ENCODE measurements at places on chromosomes 2 and 18.

DNA sequence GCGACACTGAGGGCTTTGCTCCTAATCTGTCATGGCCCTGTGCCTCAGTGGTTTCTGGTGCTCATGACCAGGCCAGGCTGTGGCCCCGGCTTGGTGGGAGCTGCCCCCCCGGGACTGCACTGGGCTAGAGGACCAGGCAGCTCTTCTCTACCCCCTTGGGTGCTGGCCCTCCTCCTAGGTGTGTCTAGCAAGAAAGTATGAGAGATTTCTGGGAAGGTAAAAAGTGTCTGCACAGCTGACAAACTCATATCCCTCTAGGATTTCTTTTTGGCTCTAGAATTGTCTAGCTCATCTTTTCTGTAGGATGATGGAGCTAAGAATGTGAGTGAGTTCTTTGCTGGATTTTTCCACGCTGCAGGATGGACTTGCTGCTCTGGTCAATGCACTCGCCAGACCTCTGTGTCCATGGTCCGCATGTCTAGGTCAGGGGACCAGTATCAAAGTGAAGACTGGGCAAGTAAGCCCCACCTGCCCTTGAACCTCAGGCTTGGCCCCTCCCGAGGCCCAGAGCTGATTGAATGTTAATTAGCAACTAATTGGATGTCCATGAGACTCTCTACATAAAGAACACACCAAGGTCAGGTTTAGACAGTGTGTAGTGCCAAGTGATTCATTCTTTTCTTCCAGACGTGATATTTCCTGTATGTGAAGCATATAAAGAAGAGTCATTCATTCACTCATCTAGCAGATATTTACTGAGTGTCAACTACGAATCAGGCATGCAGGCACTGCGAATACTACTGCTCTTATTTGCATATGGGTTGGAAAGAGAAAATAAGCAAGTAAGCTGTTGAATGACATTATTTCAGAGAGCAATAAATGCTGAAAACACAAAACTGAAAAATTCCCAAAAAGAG, 15.6 kb upstream of the PSD4 start:
- no peak for DNase-seq

DNA sequence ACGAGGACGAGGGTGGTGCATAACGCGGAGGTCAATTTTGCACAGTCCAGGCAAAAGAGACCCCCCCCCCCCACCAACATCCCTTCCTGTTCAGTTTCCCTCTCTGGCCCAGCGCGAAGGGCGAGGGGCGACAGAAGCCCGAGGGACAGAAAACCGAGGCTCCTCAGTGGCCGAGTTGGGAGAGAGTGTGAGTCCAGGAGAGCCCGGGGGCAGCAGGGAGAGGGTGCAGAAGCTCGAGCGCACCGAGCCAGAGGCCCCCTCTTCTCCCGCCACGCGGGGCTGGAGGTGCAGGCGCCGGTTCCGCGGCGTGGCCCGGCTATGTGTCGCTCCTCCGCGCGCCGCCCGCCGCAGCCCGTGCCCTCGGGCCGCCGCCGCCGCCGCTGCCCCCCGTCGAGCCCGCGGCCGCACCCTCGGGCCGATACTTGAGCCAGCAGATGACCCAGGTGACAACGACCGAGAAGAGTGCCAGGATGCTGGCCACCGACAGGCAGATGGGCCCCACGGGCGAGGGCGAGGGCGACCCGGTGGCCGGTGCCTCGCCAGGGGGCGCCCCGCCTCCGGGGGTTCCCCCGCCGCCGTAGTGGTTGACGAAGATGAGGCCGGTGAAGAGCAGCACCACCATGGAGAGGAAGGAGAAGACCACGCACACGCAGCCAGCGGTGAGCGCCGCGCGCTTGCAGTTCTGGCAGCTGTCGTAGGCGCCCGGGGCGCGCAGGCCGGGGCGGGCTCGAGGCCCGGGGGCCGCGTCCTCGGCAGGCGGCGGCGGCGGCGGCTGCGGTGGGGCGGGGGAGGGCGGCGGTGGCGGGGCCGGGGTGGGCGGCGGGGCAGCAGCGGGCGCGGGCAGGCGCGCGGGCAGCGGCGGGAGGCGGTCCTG, 20.2 kb upstream of the PAX3 start:
- no peak for DNase-seq

- DNase-seq, result no peak
Observed at GRCh38 chr2:215136669-215137328, 1.6 kb downstream of the ABCA12 start.

DNA sequence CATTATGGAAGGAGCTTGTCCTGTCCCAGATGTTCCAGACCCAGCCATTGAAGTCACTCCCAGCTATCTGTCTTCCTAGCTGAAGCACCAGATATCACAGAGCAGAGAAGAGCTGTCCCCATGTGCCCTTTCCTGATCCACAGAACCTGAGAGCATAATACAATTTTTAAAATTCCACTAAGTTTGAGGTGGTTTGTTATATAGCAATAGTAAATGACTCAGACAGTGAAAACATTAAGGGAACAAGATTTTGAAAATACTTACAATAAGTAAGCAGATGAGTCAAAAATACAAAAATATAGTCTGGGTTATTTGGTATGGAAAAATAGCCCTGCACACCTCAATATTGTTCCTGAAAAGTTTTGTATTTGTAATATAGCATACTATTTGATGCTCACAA, 85.8 kb upstream of the GLS start:
- DNase-seq, result no peak

GRCh38 chr2:113181258-113182051, 7.7 kb downstream of the PSD4 start:
- DNase-seq, result no peak

- no peak for DNase-seq
Observed at GRCh38 chr2:37798315-37799005, 126.6 kb upstream of the RMDN2 start.

- peak; percentile 12 for DNase-seq
Observed at GRCh38 chr2:173355132-173355865, 627 bp downstream of the CDCA7 start.

DNA sequence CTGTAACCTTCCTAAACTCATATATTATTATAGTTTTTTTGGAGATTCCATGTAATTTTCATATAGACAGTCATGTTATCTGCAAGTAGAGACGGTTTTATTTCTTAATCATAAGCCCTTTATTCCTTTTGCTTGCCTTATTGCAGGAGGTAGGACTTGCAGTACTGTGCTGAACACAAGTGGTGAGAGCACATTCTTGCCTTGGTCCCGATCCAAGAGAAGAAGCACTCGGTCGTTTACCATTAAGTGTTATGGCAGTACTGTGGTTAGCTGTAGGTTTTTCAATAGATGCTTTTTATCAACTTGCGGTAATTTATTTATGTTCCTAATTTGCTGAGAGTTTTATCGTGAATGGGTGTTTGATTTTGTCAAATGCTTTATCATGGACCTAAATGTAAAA, 305.7 kb downstream of the DYSF start:
- no peak for DNase-seq

GRCh38 chr2:169768262-169768995, 30.2 kb upstream of the SSB start:
- peak; percentile 7 for DNase-seq
